ENCODE measurements at places on chromosomes 13 and 19.

DNA sequence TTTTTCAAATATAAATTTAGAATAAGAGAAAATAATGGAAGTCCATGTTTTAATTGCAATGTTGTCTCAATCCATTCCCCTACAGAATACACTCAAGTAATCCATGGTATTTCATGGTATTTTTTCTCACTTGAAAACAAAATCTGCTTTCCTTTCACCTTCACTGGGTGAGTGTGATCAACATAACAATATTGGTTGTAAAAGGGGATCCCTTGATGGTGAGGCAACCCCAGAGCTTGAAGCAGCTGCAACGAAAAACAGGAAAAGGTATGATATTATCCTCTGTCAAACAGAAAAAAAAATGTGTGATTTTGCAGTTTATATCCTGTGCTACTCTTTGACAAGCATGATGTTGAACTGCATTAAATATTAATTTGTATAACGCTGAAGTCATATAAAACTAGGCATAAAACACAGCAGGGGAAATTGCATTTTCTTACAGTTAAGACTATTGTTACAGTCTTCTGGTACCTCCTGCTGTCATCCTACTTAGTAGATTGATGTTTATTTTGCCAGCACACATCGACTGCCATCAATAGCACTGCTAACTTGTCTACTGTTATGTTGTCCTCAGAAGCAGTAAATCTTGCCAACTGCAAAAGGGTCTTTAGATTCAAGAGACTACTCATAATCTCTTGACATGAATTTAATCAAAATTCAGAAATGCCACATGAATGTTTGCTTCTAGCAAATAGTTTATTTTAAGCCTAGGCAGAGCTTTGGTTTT, 373.1 kb upstream of the MIR17HG start:
- no peak for DNase-seq

- no peak for DNase-seq
Observed at GRCh38 chr13:110303644-110304043, 3.3 kb downstream of the COL4A1 start.

DNA sequence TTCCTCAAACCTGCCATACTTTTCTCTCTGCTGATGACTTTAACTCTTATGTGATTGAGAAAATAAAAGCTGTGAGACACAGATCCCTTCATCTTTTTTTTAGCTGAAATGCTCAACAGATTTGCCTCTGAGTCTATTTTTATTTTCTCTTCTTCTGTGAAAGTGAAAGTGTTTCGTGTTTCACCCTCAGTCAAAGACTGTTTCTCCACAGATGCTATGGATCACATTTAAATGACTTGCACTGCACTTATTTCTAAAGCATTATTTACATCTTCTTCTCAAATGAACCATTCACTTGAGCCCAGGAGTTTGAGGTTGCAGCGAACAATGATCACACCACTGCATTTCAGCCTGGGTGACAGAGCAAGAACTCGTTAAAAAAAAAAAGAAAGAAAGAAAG, 890.1 kb upstream of the PCDH20 start:
- no peak for DNase-seq

GRCh38 chr19:30696514-30696913, 324.3 kb downstream of the ZNF536 start:
- DNase-seq = no peak

- DNase-seq = no peak
Observed at GRCh38 chr19:4094761-4095487, 28.2 kb upstream of the ZBTB7A start.

GRCh38 chr19:55304980-55305379, 20.2 kb downstream of the TMEM150B start:
- no peak for DNase-seq

DNA sequence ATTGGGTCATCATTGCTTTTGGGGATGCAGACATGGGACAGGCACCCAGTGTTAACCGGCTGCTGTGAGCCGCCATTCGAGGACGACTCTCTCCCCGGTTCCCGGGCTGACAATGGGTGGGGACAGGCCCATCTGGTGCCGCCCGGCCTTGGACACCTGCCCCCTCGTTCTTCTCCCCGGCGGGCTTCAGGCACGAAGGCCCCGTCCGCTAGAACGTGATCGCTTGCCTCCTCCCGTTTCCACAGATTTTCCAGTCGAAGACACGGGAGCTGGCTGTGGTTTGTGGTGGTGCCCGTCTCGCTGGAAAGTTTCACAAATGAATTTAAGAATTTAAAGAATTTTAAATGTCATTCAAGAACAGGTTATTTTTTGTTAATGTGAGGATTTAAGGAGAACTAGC, 2.0 kb downstream of the PALM start:
- no peak for DNase-seq

- no peak for DNase-seq
Observed at GRCh38 chr13:31242916-31243315, 43.1 kb downstream of the B3GLCT start.

- no peak for DNase-seq
Observed at GRCh38 chr13:112955271-112955937, 13.6 kb upstream of the MCF2L start.

DNA sequence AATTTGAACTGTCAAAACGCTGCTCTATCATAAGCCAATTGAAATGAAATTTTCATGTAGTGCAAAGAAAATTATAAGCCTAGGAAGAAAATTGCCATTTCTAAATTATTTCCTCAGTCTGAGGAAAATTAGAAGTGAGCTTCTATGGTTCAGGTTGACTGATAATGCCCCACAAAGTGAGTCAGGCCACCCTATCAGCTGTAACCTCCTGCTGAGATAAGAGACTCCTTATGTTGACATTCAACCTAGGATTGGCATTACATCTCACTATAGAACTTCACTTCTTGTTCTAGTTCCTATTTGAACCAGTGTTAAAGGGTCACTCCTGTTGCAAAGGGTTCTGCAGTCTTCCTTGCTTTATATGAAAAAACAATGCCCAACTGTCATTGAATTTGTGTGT, 32.6 kb upstream of the RFC3 start:
- DNase-seq = no peak

- no peak for DNase-seq
Observed at GRCh38 chr19:38216785-38217641, 7.0 kb downstream of the DPF1 start.

- no peak for DNase-seq
Observed at GRCh38 chr19:53960187-53960586, 2.5 kb upstream of the CACNG8 start.

GRCh38 chr19:39590265-39590664, 12.1 kb upstream of the LGALS13 start:
- no peak for DNase-seq

- DNase-seq = no peak
Observed at GRCh38 chr19:45404557-45405434, at the start of gene PPP1R13L. Gene PPP1R13L, minus strand, starts transcription at chr19:45405069. Its CDS starts 6,751 bp downstream, at chr19:45398318.

DNA sequence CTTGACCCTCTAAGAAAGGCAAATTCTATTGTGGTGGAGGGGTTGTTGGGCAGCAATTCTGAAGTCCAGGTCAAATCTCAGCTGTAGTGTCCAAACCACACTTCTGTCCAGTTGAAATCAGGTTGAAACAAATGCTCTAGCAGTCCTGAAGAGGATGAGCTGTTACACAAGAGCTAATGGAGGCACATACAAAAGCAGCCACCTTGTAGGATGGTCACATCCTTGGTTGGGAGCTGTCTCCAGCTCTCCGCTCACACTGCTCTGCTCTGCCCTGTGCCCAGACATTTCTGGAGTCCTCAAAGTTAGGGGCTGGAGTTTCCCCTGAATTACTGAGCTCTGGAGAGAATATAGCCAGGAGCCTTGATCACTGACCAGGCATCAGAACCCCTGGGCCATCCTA, 47.2 kb downstream of the GPR12 start:
- no peak for DNase-seq

DNA sequence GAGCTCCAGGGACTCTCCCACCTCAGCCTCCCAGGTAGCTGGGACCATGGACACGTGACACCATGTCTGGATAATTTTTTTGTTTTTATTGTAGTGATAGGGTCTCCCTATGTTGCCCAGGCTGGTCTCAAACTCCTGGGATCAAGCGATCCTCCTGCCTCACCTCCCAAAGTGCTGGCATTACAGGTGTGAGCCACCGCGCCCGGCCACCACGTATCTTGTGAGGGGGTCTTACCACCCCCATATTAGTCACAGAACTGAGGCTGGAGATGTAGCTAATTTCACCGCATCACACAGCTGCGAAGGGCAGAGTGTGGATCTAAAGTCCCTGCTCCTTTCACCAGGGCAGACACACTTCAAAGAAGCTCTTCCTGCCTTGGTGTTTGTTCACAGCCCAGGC, 211.8 kb upstream of the SOX1 start:
- DNase-seq = no peak
